ENCODE measurements at places on chromosomes 7 and 10.

DNA sequence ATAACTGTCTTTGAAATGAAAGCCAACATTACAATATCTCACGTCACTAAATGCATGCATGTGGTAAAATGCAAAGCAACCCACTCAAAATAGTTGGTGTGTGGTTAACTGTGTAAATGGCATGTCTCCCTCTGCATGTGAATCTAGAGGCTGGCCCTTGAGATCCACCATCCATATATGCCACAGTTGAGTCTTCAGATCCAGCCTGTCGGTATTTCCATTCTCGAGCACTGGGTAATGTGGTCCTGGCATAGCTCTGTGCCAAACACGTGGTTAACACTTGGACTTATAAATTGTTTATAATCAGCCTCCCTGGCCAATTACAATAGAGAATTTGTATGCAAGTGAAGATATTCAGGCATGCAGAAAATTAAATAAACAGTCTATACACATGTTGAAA lies 90.3 kb downstream of the LYZL1 start:
- no peaks in the 10 kb centered on the region for H3K36me3 ChIP-seq
- peaks cover 12% of the 10 kb centered on the region for H3K4me1 ChIP-seq
- DNase-seq: no peak
- no peak overlapping the region for H3K27ac ChIP-seq

DNA sequence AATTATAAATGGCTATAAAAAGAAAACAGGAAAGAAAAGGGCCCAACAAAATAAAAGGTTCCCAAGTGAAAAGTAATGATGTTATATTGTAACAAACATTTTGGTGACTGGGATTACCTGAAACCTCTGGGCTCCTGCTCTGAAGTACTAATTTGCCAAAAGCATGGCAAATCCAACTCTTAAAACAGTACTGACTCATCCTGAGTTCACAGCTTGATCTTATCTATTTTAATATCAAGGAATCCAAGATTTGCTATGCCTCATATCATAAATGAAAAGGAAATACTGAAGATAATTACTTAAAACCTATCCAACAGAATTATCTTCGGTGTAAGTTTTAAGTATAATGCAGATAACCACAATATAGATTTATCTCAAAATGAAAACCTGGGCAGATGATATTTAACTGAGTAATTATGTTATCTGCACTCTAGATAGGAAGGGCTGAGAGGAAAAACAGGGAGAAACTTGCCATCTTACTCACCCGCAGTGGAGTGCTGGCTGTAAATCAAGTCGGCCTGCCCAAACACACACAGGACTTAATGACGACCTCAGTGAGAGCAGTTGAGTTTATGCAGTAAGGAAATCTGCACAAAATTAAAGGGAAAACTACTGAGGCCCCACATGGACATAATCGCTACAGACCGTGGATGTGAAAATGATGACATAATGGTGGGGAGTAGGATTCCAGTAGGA lies 48.4 kb downstream of the MPP7 start:
- no peaks in the 10 kb centered on the region for H3K4me1 ChIP-seq
- no peaks in the 10 kb centered on the region for H3K27me3 ChIP-seq
- no peaks in the 10 kb centered on the region for H3K36me3 ChIP-seq

DNA sequence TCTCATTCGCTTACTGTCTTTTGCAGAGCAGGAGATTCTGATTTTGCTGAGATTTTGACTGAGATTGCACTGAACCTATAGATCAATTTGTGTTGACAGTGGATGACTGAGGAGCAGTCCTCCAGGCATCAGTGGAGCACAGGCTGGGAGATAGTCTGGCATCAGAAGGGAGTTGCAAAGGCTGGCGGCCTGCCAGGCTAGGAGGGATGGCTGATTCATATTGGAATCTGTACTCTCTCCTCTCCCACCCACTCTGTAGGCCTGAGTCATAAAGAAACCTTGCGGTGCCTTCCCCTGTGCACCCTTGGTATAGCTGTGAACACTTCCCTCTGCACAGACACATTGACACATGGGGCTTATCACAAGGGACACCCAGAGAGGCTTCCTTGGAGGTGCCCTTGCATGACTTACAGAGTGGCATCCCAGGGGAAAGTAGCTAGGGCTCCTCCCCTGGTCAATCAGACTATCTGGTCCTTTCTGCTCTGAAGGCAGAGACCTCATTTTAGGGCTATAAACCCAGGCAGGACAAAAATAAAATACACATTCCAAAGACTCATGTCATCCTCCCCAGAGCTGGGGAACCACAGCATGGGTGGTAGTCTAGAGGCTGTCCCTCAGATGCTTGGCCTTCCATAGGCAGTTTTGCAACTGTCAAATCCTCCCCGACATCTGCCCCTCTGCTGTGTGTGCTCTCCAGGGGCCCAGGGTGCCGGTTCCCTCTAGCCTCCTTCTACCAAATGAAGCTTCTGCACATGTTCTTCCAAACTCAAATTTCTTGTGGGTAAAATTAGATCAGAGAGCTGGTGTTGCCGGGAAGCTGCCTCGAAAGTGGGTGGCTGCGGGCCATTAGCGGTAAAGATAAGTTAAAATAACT lies 37.4 kb upstream of the EEPD1 start:
- DNase-seq: peak; percentile 67
- H3K4me3 ChIP-seq: no peak overlapping the region
- H3K4me1 ChIP-seq: peaks cover 29% of the 10 kb centered on the region
- H3K27ac ChIP-seq: peak overlapping the region; percentile 56

DNA sequence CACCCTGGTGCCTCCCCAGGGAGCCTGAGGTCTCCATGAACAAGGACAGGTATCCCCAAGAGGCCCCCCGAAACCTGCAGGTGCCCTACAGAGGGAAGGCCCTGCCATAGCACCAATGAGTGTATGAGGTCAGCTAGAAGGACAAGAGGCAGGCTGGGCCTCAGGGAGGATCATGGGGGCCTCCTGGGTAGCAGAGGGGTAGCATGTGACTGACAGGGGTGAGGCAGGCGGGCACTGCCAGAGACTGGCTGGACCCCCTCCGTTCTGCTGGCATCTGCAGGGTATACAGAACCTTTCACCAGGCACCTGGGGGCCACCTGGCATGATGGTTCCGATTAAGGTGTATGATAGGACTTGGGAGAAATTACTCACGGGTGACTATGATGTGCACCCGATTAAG lies 79.2 kb upstream of the KCTD7 start:
- H3K36me3 ChIP-seq: peaks cover 19% of the 10 kb centered on the region
- DNase-seq: no peak

DNA sequence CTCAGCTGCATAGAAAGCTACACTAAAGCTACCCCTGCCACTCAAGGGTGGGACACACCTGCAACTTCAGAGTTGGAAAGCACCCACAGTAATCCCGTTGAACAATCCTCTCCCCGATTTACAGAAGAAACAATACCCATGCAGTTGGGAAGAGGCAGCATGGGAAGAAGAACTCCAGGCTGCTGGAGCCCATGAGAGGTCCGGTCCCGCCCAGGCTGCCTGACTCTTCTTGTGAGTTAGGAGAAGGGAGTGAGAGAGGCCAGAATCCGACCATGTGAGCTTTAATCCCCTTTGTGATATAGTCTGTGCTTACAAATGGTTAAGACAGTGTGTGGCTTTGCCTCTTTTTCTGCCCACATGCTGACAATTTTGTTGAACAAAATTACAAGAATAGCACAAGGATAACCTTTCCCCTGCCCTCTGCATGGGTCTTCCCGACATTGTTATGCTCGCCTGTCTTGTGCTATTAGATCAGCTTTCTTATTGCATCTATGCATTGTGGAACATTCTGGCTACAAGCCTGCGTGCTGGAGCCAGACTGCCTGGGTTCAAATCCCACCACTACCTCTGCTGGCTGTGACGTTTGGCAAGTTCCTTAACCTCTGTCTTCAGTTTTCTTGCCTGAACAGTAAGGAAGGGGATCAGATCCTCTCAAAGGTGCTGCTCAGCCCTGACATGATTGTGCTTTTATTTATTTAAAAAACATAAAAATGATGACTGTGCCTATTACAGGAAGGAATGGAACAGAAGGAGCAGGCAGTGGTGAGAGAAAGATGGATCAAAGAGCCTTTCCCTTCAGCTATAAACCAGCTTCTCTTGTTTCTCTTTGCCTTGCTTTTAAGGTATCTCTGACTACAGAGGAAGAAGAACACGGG lies 56.0 kb downstream of the BPGM start:
- no peaks in the 10 kb centered on the region for H3K4me1 ChIP-seq
- H3K36me3 ChIP-seq: no peaks in the 10 kb centered on the region
- no peak overlapping the region for H3K4me3 ChIP-seq
- no peak for DNase-seq
- no peaks in the 10 kb centered on the region for H3K27me3 ChIP-seq

DNA sequence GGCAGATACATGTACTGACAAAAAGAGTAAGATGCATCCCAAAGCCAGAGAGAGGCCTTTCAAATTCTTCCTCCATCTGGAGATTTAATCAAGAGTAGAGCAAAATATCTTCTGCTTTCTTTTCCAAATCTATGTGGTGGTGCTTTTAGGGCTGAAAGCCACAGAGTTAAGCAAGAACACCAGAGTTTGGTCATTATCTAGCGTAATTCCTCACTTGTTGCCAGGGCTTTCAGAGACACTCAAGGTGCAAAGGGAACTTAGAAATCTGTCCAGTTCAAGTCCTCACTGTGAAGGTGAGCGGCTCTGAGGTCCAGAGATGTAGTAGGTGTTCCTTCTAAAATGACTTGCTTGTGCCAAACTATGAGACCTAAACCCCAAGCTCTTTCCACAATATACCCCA lies 10.9 kb upstream of the NFE2L3 start:
- no peaks in the 10 kb centered on the region for H3K36me3 ChIP-seq
- DNase-seq: no peak
- peaks cover 4% of the 10 kb centered on the region for H3K27me3 ChIP-seq

DNA sequence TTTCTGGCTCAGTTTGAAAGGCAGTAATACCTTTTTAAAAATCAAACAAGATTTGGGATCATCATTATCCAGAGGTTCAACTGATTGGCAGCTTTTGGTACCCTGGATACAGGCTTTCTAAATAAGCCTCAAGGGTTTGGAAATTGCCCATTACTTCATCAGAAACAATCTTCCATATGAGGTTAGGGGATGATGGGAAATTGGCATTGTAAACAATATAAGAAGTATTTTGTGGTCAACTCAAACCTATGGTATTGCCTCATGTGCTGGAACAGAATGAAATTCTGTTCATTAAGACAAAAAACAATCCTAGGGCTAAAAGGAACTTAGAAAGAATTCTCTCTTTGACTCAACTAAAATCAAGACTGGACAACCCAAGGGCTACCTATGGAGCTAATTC lies 92.6 kb upstream of the HECTD2 start:
- peaks cover 6% of the 10 kb centered on the region for H3K27me3 ChIP-seq
- no peak for DNase-seq
- H3K27ac ChIP-seq: no peak overlapping the region
- no peak overlapping the region for H3K4me3 ChIP-seq
- no peaks in the 10 kb centered on the region for H3K36me3 ChIP-seq

- no peaks in the 10 kb centered on the region for H3K27me3 ChIP-seq
- no peak overlapping the region for H3K4me3 ChIP-seq
- no peak overlapping the region for H3K27ac ChIP-seq
- no peak for DNase-seq
- no peaks in the 10 kb centered on the region for H3K4me1 ChIP-seq
- no peaks in the 10 kb centered on the region for H3K36me3 ChIP-seq
Observed at GRCh38 chr7:91233212-91233611, 31.0 kb upstream of the FZD1 start.

- H3K36me3 ChIP-seq: peaks cover 3% of the 10 kb centered on the region
- no peak for DNase-seq
- peaks cover 77% of the 10 kb centered on the region for H3K4me1 ChIP-seq
- H3K27ac ChIP-seq: peak overlapping the region; percentile 37
- H3K4me3 ChIP-seq: no peak overlapping the region
Observed at GRCh38 chr7:130993671-130994365, 259.8 kb upstream of the KLF14 start.

- H3K27ac ChIP-seq: no peak overlapping the region
- H3K4me1 ChIP-seq: no peaks in the 10 kb centered on the region
- DNase-seq: no peak
- no peaks in the 10 kb centered on the region for H3K27me3 ChIP-seq
- H3K4me3 ChIP-seq: no peak overlapping the region
Observed at GRCh38 chr7:158891922-158892321, 35.6 kb downstream of the DYNC2I1 start.

- H3K36me3 ChIP-seq: no peaks in the 10 kb centered on the region
- no peak overlapping the region for H3K4me3 ChIP-seq
- peaks cover 26% of the 10 kb centered on the region for H3K27me3 ChIP-seq
- peak; percentile 16 for DNase-seq
Observed at GRCh38 chr10:44386546-44387052, 1.7 kb upstream of the CXCL12 start.

DNA sequence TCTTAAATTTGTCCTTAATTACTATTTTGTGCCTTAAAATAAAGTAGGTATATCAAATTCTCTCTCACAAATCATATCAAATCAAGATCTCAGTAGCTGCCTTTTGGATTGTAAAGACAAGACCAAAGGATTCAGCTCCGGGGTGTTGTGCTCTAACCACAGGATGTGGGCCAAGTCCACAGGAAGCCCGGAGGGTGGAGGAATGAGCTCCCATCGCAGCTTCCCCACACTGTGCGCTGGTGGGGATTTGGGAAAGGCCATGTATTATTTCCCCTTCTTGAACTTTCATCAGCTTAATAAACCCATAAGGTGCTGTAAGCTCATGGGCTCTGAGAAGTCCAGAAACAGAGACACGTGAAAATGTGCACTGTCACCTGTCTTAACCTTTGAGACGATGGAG lies 241.6 kb upstream of the TCERG1L start:
- H3K4me1 ChIP-seq: no peaks in the 10 kb centered on the region
- no peaks in the 10 kb centered on the region for H3K36me3 ChIP-seq
- H3K27ac ChIP-seq: no peak overlapping the region
- no peak overlapping the region for H3K4me3 ChIP-seq
- no peak for DNase-seq

GRCh38 chr10:114911052-114911711 lies 26.8 kb upstream of the TRUB1 start:
- H3K4me1 ChIP-seq: peaks cover 18% of the 10 kb centered on the region
- no peak overlapping the region for H3K4me3 ChIP-seq
- H3K27ac ChIP-seq: no peak overlapping the region
- H3K27me3 ChIP-seq: peaks cover 2% of the 10 kb centered on the region
- H3K36me3 ChIP-seq: no peaks in the 10 kb centered on the region

GRCh38 chr10:51308116-51308515 lies 233.8 kb downstream of the PRKG1 start:
- DNase-seq: no peak
- H3K4me1 ChIP-seq: no peaks in the 10 kb centered on the region
- no peaks in the 10 kb centered on the region for H3K27me3 ChIP-seq

DNA sequence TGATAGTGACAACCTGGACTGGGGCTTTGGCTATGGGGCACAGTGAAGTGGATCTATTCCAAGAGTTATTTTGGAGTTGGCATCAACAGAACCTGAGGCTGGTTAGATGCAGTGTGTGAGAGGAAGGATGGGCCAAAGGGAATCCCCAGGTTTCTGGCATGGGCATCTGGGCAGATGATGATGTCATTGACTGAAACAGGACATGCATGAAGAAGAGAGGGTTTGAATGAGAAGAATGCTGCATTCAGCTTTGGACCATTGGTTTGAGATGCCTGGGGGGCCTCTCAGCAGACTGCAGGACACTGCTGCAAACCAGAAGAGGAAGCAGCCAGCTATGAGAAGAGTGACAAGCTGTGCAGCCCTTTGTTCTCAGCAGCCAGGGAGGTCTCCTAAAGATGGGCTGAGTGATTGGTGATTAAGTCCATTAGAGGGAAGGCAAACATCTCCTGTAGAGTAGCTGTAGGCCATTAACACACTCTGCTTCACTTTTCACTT lies 23.1 kb upstream of the PIK3CG start:
- DNase-seq: no peak
- no peak overlapping the region for H3K27ac ChIP-seq
- H3K4me1 ChIP-seq: no peaks in the 10 kb centered on the region
- no peaks in the 10 kb centered on the region for H3K36me3 ChIP-seq
- no peaks in the 10 kb centered on the region for H3K27me3 ChIP-seq

Measured in activated CD4-positive, alpha-beta T cell treated with anti-CD3 and anti-CD28 coated beads, Interleukin-2, amount 10 ng/mL, durations not matched to agents 7 days and 5 days (primary cell).